ENCODE measurements at places on chromosomes 7 and 10.

DNA sequence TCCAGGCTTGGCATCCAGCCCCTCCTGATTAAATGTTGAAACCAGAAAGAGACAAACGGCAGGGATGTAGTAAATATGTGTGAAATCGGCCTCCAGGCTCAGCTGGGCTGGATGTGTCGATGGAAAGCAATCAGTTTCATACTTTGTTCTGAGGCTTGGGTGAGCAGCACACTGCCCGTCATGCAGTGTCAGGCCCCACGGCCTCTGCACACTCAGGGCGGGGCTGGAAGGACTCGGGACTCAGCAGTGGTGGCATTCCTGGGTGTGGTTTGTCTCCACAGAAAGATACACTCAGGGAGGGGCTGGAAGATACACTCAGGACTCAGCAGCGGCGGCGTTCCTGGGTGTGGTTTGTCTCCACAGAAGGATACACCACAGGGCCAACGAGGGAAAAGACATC is 22.0 kb downstream of the ADGRA1 start:
- DNase-seq = no peak

DNA sequence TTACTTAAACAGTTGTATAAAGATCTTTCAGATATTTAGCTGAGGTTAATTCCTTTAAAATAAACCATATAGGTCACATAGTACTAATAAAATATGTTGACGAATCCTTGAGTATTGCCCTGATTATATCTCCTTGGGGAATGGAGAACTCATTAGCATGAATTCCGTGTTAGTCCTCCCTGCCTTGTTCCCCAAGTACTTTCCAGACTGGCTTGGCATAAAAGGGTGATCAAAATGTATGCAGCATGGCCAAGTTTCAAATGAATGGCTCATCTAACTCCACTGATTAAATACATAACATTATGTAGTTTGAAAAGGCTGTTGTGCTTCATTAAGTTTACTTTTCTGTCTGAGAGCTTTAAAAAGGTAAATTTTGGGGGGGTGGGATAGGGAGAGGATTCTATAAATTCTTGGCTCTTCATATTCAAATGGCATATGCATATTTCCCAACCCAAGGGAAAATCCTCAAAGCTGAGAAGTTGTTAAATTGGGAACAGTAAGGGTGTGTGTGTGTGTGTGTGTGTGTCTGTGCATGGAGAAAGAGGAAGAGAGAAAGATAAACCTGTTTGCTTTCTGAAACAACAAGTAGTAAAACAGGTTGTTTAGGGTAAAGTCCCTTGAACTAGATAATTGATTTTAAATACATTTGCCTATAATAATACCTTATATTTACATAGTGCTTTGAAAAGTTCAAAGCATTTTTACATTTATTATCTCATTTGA is 4.8 kb upstream of the ADD3 start:
- DNase-seq = no peak

DNA sequence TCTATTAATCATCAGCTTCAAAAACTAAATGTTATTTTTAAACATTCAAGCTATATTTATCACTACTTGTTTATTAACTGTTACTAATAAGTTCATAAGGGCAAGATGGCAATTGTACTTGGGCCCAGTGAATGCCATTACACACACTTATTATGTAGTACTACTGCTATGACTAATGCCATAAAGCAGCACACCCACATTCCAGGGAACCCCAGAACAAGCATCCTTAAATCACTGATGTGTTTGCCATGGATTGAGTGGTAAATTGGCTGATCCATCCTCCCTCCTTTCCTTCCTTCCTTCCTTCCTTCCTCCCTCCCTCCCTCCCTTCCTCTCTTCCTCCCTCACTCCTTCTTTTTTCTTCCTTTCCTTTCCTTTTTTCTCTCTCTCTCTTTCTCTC is 37.4 kb upstream of the RSU1 start:
- no peak for DNase-seq

DNA sequence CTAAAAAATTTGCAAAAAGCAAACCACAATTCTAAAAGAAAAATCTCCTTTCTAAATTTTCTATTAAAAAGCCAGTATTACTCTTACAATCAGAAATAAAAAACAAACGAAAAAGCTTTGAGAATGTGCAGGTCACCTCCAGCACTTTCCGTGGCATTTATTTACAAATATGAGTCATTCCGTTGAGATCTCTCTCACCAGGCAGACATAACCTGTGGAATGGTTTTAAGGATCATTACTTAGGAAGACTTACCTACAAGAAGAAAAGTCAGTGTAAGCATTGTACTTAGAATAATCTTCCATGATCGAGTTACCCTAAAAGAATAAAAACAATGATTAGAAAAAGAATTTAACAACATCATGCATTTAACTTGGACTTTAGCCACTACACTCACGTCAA is 3.3 kb downstream of the SUN3 start:
- DNase-seq = no peak

GRCh38 chr7:155693826-155694225 is 49.4 kb downstream of the RBM33 start:
- no peak for DNase-seq

GRCh38 chr7:122300956-122301833 is 3.4 kb downstream of the FEZF1 start:
- no peak for DNase-seq

DNA sequence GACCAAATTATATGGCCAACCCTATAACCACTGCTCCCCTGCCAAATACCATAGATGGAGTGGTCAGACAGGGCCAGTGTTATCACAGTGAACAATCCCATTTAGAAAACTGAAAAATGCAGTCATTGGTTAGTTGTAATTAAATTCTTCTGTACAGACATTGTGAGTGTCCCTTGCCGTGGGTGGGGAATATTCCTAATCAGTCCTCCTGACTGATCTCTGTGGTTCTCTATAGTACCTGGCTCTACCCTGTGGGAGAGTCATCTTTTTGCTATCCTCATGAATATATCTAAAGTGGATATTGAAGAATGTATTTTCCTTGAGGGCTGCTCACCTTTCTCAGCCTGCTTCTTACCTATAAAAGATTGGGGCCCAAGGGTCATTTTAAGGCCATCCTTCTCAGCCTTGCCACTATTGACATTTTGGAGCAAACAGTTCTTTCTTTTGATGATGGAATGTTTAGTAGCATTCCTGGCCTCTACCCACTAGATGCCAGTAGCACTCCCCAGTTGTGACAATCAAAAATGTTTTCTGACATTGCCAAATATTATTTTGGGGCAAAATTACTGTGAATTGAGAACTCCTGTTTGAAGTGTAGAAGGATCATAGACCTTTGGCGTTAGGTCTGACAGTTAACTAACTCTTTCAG is 110.2 kb downstream of the MAPK8 start:
- DNase-seq = no peak

DNA sequence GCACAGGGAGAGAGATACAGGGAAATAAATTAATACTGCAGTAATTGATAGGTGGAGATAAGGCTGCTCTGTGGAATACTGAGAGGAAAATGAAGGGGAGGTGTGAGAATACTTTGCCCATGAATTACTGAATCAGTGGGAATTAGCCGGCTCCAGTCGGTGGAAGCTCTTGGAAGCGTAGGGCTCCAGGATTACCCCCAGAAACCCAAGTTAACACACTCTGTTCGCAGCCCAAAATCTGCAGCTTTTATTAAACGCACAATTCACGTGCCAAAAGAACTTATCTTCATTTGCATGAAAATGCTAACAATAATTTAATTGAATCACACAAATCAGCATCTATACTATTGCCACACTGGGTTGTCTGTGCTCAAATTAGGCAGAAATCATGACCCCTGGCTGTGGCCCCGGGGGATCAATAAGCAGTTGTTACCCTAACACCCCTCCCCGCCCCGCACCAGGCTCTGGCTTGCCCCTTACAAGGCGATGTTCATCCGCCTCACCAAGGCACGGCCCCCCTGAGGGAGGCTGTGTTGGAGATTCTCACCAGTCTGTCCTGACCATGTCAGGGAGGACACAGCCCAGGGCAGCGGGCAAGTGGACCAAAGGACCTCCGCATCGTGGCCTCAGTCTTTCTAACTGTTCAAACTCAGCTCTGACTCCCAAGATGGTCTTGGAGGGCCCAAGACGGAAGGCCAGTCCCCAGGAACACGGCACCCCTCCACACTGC is 48.4 kb upstream of the MGMT start:
- no peak for DNase-seq

- DNase-seq = no peak
These were observed 365.6 kb downstream of the WDR11 start for GRCh38 chr10:121216721-121217181.

DNA sequence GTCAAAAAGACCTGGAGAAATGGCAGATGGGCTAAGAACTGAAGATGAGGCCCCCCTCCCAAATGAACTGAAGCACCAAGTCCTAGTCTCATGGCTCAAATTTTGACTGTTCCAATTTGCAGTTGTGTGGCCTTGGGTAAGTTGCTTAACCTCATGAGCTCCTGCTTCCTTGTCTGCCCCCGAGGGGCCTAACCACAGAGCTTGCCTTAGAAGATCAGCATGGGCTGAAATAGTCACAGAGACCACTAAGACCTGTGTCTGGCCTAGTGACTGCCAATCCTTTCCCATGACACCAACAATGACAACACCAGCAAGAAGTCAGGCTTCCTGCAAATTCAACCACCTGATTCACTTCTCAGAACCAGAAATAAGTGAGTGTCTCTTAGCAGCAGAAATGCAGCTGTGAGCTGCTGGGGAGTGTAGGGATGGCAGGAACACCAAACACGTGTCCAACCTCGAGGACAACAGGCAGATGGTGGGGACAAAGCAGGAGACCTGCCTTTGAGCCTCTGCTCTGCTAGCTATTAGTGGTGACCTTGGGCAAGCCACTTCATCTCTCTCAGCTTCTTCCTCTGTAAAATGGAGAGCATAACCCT is 23.7 kb downstream of the CRHR2 start:
- no peak for DNase-seq

DNA sequence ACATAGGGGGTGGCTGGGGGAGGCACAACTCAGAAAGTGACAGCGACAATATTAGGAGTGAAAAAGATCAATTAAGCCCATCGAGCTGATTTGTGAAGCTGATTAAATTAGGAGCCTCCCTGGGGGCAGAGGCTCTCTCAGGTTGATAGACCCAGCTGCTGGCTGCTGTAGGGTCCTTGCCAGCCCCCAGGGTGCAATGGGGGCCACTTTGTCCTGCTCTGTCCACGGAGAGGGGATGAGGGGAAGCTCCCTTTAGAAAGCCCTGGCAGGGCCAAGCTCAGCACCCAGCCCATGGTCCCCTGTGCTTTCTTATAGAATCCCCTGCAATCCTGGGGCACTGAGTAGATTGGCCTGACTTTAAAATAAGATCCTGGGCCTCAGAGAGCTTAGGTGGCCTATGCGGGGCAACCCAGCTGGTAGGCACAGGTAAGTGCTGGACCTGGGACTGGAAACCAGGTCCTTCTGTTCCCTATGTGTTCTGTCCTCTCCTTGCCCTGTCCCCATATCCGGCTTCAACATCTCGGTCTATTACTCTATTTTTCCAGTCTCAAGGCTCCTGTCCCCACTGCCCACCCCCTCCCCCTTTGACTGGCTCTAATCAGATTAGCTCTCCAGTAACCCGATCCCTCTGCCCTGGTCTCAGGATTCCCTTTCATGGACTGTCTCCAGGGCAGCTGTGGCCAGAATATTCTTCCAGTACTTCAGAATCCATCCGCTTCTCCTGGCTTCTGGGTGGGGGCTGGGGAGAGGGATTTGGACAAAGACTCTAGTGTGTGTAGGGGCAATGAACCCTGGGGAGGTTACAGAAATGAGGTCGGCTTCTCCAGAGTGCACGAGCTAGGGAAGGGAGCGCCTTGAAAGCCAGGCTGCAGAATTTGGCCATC is 259.6 kb downstream of the RPS24 start:
- DNase-seq = no peak

- no peak for DNase-seq
These were observed 151.2 kb upstream of the PCBD1 start for GRCh38 chr10:71039551-71039950.
